IPS DF 19.7 (cell line): ENCODE measurements at places on chromosomes 5 and 9.

DNA sequence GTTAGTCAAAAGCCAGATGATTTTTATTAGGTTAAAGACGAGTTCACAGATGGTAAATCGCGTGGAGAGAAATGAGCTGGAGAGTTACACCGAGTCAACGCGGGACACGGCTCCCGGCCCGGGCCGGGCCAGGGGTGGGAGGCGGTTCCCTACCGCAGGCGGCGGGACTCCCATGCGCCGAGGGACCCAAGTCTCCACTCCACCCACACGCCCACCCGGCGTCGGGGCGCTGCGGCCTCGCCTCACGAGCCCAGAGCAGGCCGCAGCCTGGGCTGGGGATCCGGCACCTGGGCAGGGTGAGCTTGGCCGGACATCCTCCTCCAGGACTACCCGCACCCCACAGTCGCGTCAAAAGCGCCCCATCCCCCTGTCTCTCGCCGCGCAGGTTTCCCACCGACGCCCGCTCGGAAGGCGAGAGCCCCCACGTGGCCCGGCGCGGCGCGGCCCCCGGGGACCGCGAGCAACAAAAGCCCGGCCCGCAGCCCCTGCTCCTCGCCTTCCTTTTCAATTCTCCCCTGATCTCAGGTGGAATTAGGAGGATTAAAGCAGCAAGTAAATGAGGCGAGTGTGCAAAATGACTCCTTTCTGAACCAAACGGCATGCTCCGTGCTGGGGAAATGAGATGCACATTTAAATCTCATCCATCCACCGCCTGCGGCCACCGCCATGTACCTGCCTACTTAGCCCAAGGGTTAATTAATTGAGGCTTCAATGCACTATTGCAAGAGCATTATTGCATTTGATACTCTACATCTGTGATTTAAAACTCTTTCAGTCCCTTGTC, 196.5 kb upstream of the TBCA start:
- no peak for DNase-seq

DNA sequence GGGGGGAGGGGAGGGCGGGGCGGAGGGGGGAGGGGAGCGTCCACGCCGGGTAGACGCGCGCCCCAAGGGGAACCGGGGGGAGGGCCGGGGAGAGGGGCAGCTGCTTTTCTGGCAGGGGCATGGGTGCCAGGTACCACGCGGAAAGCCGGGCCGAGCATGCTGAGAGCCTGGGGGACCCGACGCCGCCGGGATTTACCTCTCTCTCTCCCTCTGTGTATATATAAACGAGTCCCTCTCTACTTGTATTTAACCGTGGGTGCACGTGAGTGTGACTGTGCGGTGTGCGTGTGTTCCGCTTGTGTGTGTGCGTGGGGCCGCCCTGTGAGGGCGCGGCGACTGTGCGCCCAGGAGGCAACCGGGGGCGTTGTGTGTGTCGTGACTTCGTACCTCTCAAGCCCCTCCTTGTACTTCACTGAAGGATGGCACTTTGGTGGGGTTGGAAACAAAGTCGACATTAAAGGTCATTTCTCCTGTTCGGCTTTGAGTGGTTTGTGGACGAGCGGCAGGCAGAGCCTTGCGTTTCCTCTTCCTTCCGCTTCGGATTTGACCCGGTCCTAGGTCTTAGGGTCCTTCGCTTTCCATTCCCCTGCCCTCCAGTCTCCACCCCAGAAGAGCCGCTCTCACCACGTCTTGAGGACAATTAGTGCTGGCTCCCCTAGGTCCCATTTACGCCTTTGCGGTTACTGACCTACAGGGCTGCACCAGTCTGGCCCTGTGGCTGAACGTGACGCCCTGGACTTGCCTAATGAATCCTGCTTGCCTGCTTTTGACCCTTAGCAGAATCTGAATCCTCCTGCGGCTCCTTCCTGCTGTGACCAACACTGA, 36.2 kb upstream of the TTC1 start:
- DNase-seq = no peak

- DNase-seq = no peak
These were observed 270.5 kb downstream of the DMRT2 start for GRCh38 chr9:1320607-1321195.

DNA sequence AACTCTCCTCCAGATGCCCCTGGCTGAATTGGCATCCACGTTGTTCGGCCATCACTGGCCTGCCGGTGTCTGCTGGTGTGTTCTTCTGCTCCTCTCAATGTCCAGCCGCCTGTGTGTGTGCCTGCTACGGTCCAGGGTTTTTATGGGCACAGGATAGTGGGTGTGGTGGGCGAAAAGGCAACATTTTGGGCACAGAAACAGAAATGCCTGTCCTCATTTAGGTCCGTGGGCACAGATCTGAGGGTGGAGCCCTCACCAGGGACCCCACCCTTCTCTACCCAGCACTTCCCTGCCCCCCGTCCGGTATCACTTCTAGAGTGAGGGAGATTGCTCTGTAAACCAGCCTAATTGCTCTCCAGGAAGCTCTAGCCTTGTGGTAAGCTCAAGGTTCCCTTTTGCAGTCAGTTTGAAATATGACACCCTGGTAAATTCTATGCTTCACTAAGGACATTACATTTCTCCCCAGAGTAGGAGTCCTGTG, 410.1 kb downstream of the MAT2B start:
- peak; percentile 17 for DNase-seq

DNA sequence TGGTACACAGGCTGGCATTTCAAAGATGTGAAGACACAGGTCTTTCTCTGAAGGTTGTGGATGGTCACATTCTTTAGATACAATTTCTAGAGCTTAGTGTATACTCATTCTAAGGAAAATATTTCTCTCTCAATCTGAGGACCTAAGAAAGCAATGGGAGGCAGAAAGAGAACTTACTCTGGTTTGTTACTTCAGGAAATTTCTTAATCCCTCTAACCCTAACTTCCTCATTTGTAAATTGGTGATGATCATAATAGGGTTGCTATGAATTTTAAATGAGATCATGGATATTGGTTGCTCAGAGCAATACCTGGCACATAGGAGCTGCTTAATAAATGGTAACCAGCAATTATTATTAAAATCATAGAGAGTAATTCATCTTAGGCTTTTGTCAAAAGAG, 22.1 kb downstream of the FAM170A start:
- DNase-seq = no peak

- no peak for DNase-seq
These were observed 31.9 kb downstream of the P4HA2 start for GRCh38 chr5:132195727-132196126.

DNA sequence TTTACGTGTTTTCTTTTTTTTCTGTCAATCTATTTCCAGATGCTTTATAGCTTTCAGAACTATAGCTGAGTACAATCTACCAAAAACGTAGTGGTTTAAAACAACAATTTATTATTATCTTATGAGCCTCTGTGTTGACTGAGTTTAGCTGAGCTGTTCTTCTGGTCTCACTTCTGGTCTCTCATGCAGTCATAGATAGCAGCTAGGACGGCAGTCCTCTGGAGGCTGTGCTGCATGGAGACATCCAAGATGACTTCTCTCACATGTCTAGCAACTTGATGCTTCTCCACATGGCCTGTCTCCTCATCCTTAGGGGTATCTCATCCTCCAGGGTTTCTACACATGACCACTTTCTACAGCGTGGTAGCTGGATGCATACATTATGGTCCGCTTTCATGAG, 22.0 kb upstream of the RAD23B start:
- no peak for DNase-seq

DNA sequence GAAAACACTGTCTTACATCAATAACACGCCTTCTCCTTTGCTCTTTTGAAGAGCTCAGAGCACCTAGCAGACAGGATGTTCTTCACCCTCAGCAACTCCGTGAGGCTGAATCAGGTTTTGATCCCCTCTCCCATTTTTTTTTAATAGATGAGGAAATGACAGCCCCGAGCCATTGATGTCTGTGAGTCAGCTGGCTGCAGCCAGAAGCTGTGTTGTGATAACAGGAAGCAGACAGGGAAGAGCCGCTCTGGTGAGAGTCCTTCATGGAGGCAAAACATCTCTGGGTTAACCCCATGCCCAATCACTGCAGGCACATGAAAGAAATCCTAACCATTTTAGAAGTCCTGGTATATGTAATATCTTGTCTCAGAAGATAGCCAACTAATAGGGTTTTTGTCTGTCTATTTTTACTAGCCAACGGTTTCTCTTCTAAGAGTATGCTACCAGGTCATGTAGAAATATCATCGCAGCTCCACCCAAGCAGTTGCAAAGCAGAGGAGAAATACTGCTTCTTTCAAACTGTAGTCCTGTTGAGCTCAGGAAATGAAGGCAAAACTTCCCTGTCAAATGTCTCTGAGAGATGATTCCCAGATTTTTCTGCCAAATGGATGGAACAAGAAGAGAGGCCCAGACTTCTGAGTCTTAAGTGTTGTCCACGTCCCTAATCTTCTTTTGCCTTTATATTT, 568.9 kb downstream of the CCDC171 start:
- no peak for DNase-seq

GRCh38 chr5:62780230-62780629, 201.6 kb downstream of the LRRC70 start:
- no peak for DNase-seq

GRCh38 chr5:171499611-171500010, 80.2 kb downstream of the FGF18 start:
- DNase-seq = no peak

- no peak for DNase-seq
These were observed 54.4 kb downstream of the ALDH7A1 start for GRCh38 chr5:126540631-126541030.

DNA sequence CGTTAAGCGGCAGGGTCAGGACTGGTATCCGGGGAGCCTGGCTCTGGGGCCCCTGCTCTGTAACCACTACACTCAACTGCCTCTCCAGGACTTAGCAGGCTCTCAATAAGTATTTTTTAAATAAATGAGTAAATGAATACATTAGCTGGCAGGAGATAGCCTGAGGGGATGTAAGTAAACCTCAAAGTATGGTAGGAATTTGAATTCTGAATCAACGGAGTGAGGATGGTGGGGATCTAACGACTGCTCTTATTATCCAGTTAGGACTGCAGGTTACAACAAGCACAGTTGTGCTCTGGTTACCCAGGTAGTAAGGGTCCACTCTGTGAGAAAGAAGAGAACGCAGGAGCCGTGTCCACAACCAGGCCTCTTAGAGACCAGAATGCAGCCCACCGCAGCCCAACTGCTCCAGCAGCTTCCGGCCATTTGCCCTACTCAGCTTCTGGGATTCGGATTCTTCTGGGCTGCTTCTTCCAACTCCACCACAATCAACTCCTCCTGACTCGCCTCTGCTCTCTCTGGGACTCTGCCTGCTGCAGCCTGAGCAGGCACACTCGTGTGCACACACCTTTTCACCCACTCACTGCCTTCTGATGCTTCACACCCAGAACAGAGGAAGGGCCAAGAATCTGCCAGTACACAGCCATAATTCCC, 52.6 kb downstream of the MED27 start:
- peak; percentile 30 for DNase-seq

DNA sequence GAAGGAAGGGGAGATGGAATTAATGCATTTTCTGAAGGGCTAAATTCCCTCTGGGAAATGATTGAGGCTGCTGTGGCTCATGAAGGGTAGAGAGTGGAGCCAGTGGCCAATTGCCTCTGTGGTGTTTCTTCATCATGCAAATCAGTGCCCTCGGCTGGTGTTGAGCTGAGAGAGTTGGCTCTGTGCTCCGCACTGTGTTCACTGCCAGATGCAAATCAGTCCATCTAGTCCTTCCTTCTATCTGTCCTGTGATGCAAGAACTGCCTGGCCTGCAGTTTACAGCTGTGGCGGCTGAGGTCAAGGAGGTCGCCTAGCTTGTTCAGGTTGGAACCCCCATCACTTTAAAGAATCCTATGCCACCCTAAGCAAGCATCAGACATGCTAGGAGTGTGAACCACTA, 6.0 kb downstream of the TMEM171 start:
- DNase-seq = no peak

DNA sequence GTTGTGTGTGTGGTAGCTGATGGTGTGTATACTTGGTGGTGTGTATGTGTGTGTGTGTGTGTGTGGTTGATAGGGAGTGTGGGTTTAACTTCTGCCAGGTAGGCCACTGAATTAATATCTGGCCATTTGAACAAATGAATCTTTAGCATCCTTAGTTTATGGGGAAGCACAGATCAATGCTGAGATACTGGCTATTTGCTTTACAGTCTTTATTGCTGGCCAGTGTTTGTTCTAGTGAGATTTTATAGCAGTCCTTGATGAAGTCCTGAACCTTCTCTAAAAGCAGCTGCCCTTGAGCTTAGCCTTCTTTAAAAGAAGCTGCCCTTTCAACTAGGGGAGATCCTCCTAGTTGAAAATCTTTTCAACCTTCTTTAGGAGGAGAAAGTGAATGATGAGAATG, 69.3 kb downstream of the MACIR start:
- no peak for DNase-seq

- DNase-seq = no peak
These were observed 617.0 kb upstream of the CDH18 start for GRCh38 chr5:20604992-20605391.

DNA sequence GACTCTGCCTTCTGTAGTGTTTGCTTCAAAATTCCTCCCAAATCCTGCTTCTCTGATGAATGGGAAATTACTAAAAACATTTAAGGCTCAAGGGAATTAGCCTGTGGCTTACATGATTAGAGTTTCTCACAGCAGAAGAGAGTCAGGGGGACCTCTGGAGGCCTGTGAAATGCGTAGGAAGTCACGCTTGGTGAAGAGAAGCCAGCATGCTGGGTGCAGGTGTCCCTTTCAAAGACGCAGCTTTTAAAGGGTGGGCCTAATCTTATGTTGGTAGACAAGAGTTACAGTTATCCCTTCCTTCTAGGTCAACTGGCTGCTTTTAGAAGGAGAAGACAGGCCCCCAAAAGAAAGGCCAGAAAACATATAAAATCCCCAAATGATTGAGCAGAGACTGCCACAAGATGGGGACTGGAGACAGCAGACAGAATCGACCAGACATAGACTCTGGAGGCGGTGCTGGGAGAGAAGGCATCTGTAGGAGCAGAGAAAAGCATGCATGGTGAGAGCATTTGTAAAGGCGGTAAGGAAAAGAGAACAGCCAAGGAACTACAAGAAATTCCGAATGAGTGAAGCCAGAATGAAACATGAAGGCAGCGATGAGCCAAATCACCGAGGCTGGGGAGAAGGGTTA, 42.3 kb downstream of the B4GALT1 start:
- no peak for DNase-seq

DNA sequence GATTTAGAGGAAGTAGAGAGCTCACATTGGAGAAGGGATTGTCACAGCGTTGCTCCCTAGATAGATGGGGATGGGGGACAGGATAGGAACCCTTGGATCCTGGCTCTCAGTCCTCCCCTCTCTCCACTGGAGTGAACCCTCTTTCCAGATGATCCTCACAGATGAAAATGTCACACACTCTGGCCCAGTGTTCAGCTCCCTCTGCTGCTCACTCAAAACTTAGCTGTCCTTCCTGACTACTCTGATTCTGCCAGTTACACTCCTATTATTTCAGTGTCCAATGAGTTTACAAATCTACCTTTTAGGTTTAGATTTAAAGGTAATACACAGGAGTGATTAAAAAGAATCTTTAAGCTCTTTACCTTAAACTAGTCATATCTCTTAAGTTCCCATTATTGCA, 5.8 kb upstream of the SPINK7 start:
- no peak for DNase-seq

DNA sequence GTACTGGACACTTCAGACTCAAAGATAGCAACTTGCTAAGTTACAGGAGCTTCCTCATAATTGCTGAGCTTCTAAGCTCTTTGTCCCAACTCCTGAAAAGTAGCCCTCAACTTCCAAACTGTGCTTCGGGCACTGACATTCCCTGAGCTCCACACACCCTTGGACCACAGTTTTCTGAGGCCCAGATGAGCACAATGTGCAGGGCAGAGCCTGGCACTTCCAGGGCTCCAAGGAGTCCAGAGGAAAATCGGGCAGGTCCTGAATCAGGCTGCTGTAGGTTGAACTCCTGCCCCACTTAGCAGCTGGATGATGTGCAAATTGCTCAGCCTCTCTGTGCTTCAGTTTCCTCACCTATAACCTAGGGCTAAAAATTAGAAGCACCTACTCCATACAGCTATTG, 54.6 kb upstream of the KCNIP1 start:
- no peak for DNase-seq
